Hippocampal formation (tissue), 2 donors: ENCODE measurements at places on chromosomes 4 and X.

- DNase-seq, result no peak
Observed at GRCh38 chr4:37008199-37008598, 236.3 kb upstream of the NWD2 start.

GRCh38 chr4:106993827-106994226 is 42.3 kb downstream of the DKK2 start:
- no peak for DNase-seq

DNA sequence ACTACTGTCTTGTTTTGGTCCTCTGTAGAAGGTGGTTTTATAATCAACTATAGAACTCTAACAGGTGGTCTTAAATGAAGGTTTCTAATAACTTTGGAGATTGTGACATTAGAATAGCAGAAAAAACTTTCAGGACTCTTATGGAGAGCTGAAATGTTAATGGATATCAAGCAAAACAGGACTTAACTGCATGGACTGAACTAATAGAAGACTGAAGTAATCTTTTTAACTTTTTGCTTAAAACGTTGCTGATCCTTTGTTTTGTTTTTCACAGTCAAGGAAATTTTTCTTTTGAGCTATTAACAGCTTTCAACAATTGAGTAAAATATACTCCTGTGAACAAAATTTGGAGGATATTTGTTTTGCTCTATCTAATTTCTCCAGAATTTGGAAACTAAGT is 17.2 kb downstream of the NXT2 start:
- DNase-seq, result no peak

DNA sequence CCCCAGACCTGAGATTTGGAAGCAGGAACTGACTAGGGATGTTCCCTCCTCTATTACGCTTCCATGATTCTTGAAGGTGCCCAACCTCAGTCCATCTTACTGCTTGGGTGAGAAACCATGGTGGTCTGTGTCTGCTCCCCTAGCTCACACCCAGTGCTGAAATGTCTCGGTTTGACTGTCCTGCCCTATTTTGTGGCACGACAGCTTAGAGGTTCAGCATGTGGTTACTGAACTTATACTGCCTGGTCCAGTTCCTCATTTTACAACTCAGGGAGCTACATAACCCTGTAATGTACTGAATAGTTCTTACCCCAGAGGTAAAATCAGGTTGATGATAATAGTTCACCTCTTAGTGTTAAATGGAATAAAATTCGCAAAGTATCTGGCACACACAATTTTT is 203.1 kb downstream of the RBM46 start:
- no peak for DNase-seq

- DNase-seq, result no peak
Observed at GRCh38 chr4:14111730-14112181, 484.2 kb upstream of the BOD1L1 start.

GRCh38 chrX:46686003-46686645 is 72.8 kb downstream of the SLC9A7 start:
- DNase-seq, result no peak

DNA sequence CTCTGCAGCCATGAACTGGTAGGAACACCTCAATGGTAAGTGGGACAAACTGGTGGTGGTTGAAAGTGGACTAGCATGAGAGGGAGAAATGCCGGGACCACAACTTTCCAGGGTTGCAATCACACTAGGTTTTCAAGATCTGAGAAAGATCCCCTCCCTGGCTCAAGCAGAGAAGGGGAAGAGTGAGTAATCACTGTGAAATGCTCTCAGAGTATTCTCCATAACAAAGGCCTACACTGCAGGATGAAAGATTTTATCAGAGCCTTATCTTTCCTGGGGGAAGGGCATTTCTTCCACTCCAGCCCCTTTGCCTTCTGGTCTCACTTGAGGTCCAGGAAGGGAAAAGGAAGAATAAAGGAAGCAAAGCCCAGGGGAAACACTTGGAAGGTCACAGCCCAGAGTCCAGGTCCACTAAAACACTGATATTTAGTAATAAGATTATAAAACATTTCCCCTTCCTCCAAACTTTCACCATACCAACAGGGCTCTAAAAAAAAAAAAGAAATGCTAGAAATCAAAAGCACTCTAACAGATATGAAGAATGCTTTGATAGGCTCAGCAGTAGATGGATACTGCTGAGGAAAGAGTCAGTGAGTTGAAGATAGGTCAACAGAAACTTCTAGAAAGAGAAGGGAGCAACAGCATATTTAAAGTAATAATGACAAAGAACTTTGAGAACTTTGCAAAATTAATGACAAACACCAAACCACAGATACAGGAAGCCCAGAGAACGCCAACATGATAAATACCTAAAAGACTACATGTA is 95.9 kb downstream of the WDFY3 start:
- no peak for DNase-seq

DNA sequence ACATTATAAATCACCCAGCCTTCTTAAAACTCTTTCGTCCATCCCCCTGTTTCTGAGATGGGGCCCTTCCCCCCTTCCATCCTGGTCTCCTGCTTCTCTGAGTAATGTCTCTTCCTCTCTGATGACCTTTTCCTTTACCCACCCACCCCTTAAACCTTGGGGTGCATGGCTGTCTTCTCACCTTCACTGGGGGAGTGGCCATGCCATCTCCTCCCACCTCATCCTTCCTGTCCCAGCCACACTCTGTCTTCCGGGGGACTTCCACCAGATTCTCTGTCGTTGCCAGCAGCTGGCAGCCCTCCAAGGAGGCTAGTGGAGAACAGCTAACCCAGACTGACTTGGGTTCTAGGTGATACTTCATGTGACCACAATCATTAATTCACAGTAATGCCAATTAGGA is 83.2 kb upstream of the SCML1 start:
- DNase-seq, result no peak

DNA sequence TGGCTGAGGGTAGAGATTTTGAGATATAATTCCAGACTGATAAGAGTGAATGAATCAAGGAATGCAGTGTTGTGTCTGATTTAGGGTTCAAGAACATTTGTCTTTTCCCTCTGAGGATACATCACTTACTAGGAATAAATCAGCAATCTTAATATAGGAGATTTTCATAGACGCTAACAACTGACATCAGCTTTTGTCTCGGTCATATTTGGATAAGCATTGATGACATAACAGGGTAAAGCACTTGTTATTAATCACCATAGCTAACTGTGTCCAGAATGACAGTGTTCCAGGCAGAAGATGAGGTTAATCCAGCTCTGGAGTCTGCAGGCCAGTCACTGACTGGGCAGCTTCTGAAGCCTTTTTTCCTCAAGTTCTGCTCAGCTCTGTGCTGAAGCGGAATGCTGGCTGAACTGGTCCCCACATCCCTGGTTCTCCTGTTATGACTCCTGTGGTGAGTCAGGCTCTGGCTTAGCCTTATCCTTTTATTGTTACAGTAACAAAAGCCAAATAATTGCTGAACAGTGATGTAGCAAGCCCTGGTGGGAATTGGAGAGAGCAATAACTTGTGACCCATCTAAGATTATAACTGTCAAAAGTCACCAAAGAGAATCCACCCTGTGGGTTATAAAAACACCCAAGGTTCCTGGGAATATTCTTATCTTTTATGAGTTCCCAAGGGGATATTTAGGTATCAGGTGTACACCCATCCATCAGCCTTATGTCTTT is 41.8 kb downstream of the FNIP2 start:
- DNase-seq, result no peak

DNA sequence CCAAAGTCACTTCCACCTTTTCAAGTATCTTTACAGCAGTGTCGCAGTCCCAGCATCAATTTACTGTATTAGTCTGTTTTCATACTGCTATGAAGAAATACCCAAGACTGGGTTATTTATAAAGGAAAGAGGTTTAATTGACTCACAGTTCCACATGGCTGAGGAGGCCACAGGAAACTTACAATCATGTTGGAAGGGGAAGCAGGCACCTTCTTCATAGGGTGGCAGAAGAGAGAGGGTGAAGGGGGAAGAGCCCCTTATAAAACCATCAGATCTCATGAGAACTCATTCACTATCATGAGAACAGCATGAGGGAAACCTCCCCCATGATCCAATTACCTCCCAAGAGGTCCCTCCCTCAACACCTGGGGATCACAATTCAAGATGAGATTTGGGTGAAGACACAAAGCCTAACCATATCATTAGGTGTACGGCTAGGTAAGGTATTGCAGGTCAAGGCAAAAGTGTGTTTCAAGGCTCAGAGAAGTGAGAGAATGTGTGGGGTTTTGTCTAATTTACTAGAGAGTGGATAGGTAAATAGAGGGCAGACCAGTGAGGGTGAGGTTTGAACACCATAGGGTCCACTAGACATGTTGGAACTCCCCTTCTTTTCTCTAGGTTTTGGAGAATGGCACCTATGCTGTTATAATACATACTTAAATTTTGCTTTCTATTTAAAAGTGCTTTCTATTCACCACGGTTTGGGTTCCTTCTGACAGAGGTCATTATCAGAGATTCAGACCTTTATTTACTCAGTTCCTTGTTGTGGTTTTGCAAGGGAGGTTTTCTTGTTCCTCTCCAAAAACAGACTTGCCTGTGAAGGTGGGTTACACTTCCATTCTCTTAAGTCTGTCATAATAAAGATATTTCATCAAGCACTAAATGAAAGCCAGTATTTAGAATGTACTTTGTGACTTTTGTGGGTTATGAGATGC is 186.6 kb downstream of the CPEB2 start:
- no peak for DNase-seq

DNA sequence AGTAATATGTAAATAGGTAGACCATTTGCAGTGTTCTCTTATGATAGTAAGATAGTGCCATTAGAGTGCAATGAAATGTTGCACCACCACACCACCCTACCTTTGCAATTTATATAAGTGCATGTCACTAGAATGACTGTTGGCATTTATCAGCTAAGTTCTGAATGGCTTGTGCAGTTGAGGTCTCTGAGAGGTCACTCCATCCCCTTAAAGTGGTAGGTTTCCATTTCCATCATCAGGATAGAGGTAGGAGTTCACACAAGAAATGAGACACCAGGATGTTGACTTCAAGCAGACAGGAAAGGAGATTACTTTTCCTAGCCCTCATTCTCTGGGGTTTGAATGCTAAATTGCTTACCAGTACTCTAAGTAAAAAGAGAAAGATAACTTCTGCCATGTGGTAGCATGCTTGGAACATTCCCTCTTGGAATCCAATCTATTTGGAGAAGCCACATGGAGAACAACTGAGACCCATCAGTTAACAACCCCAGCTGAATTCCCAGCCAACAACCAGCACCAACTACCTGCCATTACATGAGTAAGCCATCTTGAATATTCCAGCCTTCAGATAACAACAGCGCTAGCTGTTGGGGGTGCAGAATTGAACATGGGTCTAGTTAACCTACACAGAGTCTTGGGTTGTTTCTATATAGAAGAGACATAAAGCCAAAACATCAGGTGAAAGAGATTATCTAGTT is 6.7 kb upstream of the LRBA start:
- no peak for DNase-seq

DNA sequence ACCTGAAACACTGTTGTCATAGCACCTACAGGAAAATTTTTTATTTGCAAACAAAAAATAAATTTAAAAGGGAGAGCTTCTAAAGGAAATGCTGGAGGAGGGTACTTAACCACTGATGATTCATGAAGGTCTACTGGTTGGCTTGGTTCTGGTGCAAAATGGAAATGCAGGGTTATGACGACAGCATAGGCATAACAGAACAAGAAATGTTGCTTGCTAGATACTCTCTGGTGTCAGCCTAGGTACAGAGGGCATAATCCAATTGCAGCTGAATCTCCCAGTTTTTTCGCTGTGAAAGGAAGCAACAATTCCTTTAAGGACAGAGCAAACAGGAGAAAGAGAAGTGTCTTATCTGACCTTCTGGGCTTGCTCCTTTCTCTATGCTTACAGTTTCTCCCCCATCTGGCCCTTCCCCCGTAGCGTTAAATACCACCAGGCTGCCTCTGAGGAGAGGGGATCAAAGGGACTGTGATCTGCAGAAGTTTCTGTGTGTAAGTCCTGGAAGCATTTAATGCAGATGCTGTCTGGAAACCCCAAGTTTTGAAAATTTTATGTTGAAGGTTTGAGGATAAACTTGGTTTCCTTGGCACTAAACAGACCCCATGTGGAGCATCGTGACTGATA is 23.7 kb upstream of the CASK start:
- DNase-seq, result no peak

DNA sequence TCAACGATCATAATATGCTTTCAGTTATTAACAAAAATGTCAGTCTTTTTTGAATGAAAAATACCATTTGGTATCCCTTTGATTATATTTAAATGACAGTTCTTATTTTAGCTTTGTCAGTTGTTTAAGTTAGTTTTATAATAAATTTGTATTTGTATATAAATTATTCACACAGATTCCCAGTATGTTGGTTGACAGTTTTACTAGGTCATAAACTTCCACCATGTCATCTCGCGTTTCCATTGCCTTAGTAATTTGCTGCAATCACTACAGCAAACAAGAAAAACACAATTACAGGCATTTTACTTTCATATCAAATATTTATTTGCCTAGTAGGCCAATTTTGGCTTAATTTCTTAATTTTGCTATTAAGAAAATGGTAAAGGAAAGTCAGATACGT is 109.6 kb upstream of the ANK2 start:
- DNase-seq, result no peak

GRCh38 chr4:139950568-139950967 is 203.4 kb downstream of the MAML3 start:
- DNase-seq, result no peak

DNA sequence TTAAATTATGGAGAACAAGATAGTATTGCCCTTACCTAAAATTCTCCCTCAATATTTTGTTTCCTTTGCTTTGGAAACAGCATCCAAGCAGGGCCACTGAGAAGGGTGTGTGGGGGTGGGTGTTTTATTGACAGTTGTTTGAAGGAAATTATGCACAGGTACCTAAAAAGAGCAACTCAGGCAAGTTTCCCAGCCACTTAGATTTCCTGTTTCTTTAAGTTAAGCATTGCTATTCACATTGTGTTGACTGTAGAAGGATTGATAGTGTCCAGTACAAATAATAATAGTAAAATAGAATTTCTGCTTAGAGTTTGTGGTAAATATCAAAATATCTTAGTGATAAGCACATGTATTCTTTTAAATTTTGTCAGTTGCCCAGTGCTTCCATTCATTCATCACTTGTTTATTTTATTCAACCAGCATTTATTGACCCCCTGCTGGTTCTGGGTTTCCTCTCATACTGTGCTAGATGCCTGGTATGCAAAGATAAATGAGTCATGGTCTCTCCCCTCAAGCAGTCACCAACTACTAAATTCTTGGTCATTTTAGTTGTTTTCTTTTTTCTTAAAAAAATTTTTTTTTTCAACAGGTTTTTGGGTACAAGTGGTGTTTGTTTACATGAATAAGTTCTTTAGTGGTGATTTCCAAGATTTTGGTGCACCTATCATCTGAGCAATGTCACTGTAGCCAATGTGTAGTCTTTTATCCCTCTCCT is 50.0 kb downstream of the GALNT7 start:
- no peak for DNase-seq

- DNase-seq, result peak; percentile 1
Observed at GRCh38 chr4:108979759-108980158, 216.9 kb upstream of the ETNPPL start.

DNA sequence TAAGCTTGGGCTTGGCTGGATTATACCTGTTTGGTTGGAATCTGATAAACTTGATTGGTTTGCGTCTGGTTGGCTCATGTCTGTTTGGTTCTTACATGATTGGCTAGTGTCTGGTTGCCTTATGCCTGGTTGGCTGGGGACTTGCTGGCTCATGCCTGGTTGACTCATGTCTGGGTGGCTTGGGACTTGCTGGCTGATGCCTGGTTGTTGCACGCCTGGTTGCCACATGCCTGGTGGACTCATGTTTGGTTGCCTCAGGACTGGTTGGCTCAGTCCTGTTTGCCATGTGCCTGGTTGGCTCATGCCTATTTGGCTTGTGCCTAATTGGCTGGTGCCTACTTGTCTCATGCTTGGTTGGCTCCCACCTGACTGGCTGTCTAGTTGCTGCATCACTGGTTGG is 104.5 kb downstream of the APOOL start:
- DNase-seq, result no peak

- no peak for DNase-seq
Observed at GRCh38 chr4:163681208-163681821, 186.8 kb downstream of the TMA16 start.
